ENCODE measurements at places on chromosomes 4 and X.

- DNase-seq = peak; percentile 2
Measured at GRCh38 chr4:37780444-37781130, 45.9 kb upstream of the PGM2 start.

DNA sequence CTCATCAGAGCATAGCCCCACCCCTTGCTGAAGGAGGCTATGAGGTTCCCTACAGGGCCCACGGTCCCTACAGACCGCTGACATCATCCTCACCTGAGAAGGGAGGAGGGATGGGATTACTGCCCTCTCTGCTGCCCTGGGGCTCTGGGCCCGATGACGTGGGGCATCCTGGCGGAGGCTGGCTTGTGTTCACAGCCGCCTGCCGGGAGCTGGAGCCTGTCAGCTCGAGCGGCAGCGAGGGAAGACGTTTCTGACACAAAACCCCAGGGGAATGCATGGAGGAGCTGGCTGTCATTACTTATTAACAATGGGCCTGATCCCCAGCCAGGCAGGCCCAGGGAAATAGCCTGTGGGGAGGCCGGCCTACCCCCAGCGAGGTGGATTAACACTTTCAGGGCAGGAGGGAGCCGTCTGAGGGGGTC lies 106.6 kb upstream of the ATP6AP2 start:
- no peak for DNase-seq

GRCh38 chrX:107676559-107677378 lies 48.5 kb downstream of the PRPS1 start:
- DNase-seq = peak; percentile 30

GRCh38 chr4:5798462-5798861 lies 87.5 kb downstream of the EVC start:
- DNase-seq = no peak

- DNase-seq = no peak
Measured at GRCh38 chr4:143667461-143667860, 33.0 kb downstream of the FREM3 start.

DNA sequence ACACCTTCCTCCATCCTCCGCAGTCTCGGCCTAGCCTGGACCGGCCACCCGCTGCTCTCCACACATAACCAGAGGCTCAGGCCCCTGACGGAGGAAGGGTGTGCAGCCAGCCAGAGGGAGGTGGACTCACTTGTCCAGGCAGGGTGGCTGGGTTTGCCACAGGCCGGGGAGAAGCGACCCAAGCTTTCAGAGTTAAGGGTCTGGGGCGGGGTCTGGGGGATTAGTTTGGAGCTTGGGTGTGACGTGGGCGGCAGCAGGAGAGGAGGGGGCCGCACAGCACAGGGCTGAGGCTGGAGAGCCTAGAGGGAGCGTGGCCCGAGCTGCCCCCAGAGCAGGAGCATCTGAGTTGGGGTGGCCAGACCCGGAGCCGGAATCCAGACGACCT lies 22.4 kb upstream of the CPLX1 start:
- no peak for DNase-seq

DNA sequence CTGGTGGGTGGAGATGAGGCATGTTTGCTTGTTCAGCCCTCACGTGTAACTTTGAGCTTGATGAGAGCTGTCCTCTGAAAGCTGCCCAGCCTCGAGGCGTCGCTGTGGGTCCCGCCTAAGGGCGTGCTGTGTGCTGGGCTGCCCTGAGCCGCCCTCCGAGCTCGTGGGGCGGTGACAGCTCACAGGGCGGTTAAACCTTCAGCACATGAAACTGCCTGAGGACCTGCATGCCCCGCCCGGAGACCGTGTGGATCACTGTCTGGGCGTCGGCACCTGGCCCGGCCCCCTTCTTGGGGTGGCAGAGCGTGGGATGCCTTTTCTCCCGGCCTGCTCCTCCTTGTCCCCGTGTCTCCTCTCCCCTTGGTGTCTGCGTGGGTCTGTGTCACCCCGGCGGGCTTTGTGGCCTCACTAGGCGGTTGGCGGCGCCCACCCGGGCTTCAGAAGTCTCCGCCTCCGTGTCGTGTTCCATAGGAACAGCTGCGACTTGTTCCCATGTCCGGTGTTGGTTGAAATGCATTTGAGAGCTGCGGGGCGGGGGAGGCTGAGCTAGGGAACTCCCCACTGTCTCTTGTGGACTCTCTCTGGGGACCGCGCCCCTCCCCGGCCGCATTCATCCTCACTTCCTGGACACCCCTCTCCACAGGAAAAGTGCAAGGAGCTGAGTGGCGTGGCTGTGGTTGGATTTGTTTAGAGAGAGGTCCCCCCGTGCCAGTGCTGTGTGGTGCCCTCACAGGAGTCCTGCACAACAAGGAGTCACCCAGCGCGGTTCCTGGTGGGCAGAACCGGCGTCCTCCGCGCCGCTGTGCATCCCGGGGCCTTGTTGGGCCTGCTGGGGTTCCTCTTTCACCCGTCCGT lies 6.8 kb downstream of the AKAP17A start:
- DNase-seq = no peak

- DNase-seq = no peak
Measured at GRCh38 chr4:184826691-184827270, 1.0 kb upstream of the ACSL1 start.

- DNase-seq = no peak
Measured at GRCh38 chr4:129429581-129430320, 333.8 kb downstream of the C4orf33 start.

DNA sequence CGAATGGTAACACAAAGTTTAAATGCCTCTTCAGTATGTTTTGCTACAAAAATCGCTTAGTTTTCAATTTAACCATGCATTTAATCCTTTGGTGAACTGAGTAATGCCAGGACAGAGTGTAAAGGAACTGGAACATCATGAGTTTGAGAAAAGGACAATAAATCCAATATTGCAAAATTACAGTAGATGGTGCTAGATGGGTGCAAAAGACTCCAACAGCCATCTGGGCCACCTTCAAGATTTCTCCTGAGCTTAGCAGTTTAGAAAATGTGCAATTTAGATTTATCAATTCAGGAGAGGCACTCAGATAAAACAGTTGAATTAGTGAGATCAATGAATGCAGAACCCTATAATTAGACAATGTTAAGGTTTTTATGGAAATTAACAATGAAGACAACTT lies 33.2 kb upstream of the MID1IP1 start:
- DNase-seq = no peak

DNA sequence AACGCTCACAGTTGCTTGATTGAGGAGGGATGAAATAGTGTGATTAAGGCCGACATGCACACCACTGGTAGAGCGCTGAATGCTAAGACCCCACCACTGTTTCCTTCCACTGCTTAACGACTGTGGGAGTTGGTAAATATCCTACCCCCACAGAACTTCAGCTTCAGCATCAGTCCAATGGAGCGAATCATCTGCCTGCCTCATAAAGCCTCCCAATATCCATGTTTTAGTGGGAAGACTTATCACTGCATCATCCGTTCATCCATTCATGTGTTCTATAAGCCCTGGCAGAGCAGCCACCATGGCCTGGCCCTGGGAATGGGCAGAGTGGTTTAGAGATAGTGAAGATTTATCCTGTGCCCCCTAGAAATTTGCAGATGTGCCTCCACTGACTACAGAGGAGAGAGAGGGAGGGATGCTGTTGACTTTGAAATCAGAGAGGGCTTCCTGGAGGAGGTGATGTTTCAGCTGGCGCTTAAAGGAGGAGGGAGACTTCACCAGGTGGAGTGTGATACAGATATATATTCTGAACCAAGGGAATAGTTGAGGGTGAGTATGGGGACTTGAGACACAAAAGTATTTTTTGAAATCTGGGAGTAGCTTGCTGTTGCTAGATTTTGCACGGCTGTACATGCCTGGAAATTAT lies 71.9 kb upstream of the STX18 start:
- DNase-seq = no peak

DNA sequence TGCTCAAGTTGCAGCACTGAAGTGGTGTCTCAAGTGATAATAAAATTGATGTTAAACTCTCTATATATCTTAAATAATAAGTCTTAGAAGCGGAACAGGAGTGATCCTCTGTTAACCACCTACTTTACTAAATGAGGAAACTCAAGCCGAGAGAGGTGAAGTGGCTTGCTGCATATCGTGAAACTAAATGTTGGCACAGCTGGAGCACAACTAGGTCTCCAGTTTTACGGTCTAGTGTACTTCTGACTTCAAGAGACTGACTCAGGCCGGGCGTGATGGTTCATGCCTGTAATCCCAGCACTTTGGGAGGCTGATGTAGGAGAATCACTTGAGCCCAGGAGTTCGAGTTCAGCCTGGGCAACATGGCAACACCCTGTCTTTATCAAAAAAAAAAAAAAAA lies 35.5 kb upstream of the PLS3 start:
- no peak for DNase-seq

- DNase-seq = peak; percentile 6
Measured at GRCh38 chr4:185039508-185040273, 21.4 kb downstream of the HELT start.

DNA sequence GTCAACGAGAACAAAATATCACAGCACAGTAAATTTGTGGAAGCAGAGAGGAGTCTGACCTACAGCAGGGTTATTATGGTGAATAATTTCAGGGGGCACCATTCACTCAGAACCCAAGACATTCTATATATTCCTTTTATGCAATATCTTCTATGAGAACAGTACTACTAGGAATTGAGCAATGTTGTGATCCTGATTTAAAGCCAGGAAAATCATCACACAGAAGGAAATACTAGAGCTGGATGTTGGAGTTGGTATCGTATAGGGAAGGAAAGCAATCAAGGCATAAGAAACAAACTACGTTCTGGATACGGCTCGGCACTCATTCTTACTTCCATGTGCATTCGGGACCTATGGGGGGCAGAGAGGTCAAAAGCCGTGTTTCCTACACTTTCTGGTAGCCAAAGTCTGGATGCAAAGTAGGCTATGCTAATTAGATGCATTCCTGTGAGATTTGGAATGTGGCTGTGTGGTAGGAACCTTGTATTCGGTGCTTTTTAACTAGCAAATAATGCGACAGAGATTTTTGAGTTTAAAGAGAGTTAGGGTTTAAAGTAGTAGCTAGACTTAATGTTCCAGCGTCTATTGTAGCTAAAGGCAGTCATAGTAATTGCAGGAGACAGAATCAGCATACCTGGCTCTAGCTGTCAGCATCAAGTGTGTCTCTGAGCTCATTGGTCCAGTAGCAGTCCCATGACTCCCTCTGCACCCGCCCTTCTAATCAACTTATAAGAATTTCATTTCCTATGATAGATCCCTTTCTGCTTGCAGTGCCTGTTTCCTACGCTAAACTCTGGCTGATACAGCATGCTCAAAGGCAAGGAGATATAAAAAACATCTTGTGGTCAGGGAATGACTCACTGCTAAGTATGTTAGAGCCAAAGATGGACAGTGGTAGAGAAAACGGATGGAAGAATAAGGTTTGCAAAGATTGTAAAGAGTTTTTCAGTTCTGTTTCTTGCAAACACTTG lies 43.3 kb upstream of the PDGFC start:
- DNase-seq = no peak

- no peak for DNase-seq
Measured at GRCh38 chr4:118398226-118399090, 45.7 kb upstream of the PRSS12 start.

DNA sequence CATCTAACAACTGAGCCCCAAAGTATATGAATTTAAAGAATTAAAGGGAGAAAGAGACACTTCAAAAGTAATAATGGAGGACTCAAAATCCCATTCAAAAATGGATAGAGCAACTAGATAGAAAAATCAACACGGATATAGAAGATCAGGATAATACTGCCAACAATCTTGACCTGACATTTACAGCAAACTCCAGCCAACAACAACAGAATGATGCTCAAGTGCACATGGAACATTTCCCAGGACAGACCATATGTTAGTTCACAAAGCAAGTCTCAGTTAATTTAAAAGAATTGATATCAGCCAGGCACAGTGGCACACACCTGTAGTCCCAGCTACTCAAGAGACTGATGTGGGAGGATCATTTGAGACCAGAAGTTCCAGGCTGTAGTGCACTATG lies 72.0 kb upstream of the SMARCAD1 start:
- DNase-seq = no peak

- no peak for DNase-seq
Measured at GRCh38 chrX:53186351-53186750, 38.7 kb downstream of the KDM5C start.

DNA sequence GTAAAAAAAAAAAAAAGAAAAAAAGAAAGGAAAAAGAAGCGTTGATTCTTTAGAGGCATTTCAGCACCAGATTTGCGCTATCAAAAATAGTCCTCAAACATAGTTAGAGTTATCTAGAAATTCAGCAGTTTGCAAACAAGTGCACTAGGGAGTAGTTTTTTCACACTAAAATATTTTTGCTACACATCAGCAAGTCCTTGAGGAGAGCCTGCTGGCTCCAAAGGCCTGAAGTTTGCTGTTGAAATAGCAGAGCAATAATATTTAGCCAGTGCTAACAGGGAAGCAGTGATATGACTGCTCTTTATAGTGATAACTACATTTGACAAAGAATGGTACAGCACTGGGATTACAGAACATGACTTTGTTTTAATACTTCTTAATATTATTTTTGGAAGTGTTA lies 472.2 kb downstream of the PCDH7 start:
- no peak for DNase-seq

DNA sequence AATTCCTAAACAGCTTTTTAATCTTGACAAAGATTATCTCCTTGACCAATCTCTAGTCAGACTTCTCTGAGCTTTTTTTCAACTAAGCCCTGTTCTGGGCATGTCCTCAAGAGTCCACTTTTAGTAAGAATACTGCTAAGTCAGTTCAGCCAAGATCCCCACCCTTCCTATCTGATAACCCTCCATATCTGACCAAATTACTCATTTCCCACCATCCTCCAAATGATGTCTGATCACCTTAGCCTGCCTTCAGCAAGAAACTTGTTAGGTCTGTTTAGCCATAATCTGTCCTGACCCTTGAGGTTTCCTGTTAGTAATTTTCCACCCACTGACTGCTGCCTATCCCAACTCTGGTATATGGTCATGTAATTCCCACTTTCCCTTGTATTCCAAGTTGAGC lies 65.2 kb downstream of the FAM13A start:
- DNase-seq = no peak

- no peak for DNase-seq
Measured at GRCh38 chr4:8279321-8280157, 10.0 kb downstream of the HTRA3 start.

DNA sequence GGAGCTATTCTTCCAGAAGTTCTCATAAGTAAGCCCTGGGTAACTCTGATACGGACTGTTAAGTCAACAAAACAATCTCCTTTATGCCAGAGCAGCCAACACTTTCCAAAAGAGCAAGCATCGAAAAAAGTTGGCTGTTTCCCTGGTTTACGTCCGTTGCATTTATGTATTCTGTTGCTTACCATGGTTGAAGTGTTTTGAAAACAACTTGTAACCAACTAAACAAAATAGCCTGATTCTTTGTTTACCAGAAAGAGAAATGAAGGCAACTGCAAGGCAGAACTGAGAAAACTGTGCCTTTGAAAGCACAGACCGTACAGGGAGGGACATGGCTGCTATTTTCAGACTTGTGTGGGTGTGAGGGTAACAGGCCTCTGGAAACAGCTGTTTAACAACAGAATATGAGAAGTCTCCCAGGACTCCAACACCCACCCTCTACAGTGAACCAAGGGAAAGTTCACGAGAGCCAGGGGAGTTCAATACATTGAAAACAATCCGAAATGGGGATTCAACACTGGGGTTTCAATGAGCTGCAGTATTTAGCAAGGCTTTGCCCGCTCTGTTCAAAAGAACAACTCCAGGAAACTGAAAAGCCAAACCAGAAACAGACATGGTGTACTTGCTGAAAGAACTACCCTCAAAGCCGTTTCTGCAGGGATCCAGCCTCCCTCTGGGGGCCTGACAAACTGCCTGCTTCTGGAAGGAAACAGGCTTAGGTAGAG lies 95.8 kb upstream of the EGFL6 start:
- DNase-seq = no peak

- DNase-seq = no peak
Measured at GRCh38 chrX:46755671-46756070, 3.2 kb downstream of the SLC9A7 start.

Measured in stimulated activated CD4-positive, alpha-beta T cell treated with anti-CD3 and anti-CD28 coated beads, Interleukin-15, amount 100 ng/mL, for 1 hour (primary cell).